ENCODE measurements at places on chromosomes 4 and X. TPM values are rescaled to one million over a fixed set of nuclear protein-coding genes. Genes with fewer than 3 reads are reported as not detected.

LUZP4 gene
- not detected for total RNA-seq

UGT2A3 gene
- not detected for total RNA-seq

PFKFB1 gene
- total RNA-seq, result not detected

DKK2 gene
- not detected for total RNA-seq

IL2 gene
- total RNA-seq, result not detected

CXCL8 gene
- total RNA-seq, result 11.3 TPM

N4BP2 gene
- total RNA-seq, result 3.1 TPM

RNF175 gene
- total RNA-seq, result not detected

TMEM150C gene
- 0.19 TPM for total RNA-seq

TIMM17B gene
- total RNA-seq, result 71.7 TPM

Measured in hair follicular keratinocyte (primary cell).